ENCODE measurements at places on chromosomes 1 and 21. TPM values are rescaled to one million over a fixed set of nuclear protein-coding genes. Genes with fewer than 3 reads are reported as not detected.

DNA sequence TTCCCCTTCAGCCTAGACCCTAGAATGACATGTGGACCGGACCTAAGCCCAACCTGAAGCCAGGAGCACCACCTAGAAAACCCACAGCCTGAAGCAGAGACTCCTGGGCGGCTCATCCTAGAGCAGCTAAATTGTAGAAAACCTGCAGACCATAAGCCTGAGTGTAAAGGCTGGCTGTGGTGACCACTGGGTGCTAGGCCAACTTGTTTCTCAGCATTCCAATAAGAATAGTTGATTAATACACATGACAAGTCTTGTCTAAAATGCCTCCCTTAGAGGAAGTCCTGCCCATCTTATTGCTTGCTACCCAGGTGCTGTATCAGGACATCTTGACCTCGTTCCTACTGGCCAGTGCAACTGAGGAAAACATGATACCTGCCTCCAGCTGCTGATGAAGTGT, 23.3 kb upstream of the CASQ2 start:
- DNase-seq, result no peak

DNA sequence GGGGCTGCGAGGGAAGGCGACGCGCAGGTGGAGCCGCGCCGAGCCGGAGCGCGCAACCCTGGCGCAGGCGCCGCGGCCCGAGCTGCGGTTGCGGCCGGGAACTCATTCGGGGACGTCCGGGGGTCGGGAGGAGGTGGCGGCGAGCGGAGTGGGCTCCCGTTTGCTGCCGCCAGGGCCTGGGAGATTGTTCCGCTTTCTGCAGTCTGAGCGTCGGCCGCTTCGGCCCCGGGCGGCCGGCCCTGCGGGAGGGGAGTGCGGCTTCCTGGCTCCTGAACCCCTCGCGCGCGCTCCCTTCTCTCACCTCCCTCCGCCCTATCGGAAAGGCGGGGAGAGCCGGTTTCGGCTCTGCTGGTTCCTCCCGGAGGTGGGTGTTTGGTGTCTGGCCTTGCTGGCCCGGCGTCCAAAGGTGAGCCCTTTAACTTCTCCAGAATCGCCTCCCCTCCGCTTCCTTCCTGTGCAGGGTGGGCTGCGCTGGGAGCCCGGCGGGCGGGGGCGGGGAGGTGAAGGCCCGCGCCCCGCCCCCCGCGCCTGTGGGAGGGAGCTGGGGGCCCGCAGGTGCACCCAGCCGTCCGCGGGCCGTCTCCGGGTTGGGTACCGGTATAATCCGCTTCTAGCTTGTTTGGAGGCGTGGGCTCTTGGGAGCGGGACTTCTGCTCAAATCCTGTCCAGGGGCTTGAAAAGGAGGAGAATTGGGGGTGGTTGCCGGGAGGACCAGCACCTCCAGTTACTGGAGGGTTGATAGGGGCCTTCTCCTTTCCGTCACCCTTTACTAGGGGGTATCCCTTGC, 683 bp downstream of the LRRC8D start:
- peak; percentile 32 for DNase-seq

- DNase-seq, result no peak
These were observed 39.6 kb upstream of the GPR52 start for GRCh38 chr1:174408146-174408545.

DNA sequence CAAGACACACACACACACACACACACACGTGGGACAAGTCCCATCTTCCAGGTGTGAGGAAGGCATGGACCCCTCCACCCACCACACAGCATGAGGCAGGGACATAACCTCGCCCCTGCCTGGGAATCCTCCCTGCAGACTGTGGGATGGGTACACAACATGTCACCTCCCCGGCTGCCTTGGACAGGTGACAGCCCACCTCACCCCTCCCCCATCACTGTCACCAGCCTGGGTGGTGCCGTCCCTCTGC, 40.7 kb downstream of the AHDC1 start:
- no peak for DNase-seq

GRCh38 chr1:209650454-209650853, 1.8 kb downstream of the LAMB3 start:
- no peak for DNase-seq

DNA sequence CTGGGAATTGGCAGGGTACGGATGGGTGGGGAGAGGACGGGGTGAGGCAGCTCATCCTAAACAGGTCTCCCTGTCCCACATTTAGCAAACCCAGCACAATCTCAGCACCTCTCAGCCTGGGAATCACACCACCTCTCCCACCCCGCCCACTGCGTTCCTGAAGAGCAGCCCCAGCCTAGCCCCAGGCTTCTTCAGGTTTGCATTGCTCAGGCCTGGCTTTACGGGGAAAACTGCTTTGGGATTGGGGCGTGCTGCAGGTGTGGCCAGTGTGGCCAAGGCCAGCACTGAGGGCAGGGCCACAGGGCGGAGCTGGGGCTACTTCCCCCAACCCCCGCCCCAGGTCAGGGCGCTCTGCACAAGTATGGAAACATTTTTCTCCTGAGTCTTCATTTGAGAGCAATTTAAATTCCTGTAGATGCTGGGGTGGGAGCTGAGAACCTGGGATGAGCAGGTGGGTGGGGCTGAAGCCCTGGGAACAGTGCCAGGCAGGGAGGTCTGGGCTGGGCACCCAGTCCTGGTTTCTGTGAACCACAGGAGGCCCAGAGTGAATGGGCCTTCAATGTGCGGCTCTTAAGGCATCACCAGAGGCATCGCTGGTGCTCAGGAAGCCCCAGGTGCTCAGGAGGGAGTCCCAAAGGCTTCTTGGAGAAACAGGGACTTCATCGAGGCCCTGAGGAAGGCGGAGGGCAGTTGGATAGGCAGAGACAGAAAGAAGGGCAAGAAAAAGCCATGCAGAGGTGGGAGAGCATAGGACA, 24.1 kb downstream of the TNNT2 start:
- DNase-seq, result no peak

DNA sequence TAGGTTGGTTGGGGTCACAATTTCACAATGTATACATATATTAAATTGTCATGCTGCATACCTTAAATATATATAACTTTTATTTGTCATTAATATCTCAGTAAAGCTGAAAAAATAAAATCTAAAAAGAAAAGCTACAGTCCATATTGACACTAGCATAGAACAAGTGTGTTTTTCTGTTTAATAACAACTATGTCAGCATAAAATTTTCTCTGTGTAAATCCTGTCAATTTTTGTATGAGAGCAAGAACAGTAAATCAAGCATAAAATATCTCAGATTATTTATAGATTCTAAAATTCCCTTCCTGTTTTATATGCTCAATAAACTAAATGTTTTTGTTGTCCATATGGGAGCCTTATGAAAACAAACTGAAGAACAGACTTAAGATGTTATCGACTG, 739.2 kb downstream of the MRPL39 start:
- DNase-seq, result no peak

- DNase-seq, result no peak
These were observed 5.7 kb upstream of the CD48 start for GRCh38 chr1:160717306-160717705.

DNA sequence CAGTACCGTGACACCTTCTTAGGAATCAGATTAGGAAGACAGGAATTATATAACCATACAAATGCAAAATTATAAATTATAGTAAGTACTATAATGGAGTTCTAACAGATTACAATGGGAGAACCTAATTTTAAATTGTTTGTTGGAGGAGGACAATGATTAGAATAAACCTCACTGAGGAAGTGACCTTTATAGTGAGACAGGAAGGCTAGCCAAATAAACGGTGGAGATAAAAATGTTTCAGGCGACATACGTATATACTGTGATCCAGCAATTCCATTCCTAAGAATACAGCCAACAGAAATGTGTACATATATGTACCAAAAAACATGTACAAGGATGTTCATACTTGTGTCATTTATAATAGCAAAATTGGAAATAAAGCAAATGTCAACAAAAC, 15.2 kb downstream of the SYNJ1 start:
- DNase-seq, result no peak

DNA sequence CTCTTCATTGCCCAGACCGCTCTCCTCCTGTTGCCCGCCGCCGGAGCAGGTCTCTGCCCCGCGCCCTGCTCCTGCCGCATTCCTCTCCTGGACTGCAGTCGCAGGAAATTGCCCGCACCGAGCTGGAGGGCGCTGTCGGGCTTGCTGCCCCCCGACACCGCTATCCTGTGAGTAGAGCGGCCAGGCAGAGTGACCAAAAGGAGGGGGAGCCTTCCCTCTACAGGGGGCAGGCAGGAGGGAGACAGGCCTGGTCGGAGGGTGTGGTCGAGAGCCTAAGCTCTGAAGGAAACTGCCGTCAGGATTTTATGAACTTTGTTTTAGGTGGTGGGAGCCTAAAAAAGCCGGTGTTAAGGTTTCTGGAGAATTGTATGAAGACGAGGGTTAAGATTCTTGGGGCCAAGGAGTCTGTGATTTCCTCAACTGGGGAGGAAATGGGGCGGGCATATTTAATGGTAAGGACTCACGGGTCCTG, 517 bp downstream of the LRIG2 start:
- DNase-seq, result no peak

PADI2 gene
- 19.3 TPM for polyA plus RNA-seq

DCST1 gene
- polyA plus RNA-seq, result 0.88 TPM

RPE65 gene
- 1.2 TPM for polyA plus RNA-seq

LCE1A gene
- polyA plus RNA-seq, result not detected

ATP1B1 gene
- polyA plus RNA-seq, result 167 TPM

All from large intestine (tissue), 12 donors.